A549 treated with ZK216348 at 1 μM for 4 hours (cell line): ENCODE measurements at places on chromosomes 4 and X. TPM values are rescaled to one million over a fixed set of nuclear protein-coding genes. Genes with fewer than 3 reads are reported as not detected.

TLR10 gene
- 0.06 TPM in 1 of 5 replicates, not detected in the others for total RNA-seq

CYSLTR1 gene
- total RNA-seq: not detected in 5 replicates

AADAT gene
- 6.7 to 9.7 TPM (median 8.8 TPM) in 5 replicates for total RNA-seq

PAGE4 gene
- total RNA-seq: not detected in 5 replicates

DKK2 gene
- not detected in 5 replicates for total RNA-seq

BMPR1B gene
- total RNA-seq: 4.9 to 7.7 TPM (median 6.4 TPM) in 5 replicates

TRIM61 gene
- not detected in 5 replicates for total RNA-seq

STPG2 gene
- total RNA-seq: not detected in 5 replicates

DDX53 gene
- total RNA-seq: not detected in 5 replicates

RADX gene
- total RNA-seq: 0.09 TPM in 1 of 5 replicates, not detected in the others

SSX2 gene
- not detected in 5 replicates for total RNA-seq

DIAPH2 gene
- 2.7 to 5.4 TPM (median 4.9 TPM) in 5 replicates for total RNA-seq

TCEAL2 gene
- total RNA-seq: not detected in 5 replicates

GPR119 gene
- total RNA-seq: not detected in 5 replicates

CYTL1 gene
- not detected in 5 replicates for total RNA-seq

LARP1B gene
- total RNA-seq: 9.4 to 21.4 TPM (median 12.4 TPM) in 5 replicates

DACH2 gene
- total RNA-seq: not detected in 5 replicates

CRMP1 gene
- 2.5 to 3.7 TPM (median 3.4 TPM) in 5 replicates for total RNA-seq

PAGE2 gene
- not detected in 5 replicates for total RNA-seq

IL2RG gene
- 0.09 to 0.21 TPM (median 0.18 TPM) in 3 of 5 replicates, not detected in the others for total RNA-seq

CENPE gene
- 4.0 to 8.9 TPM (median 7.3 TPM) in 5 replicates for total RNA-seq

RWDD4 gene
- total RNA-seq: 17.9 to 23.0 TPM (median 19.8 TPM) in 5 replicates

PCDH18 gene
- total RNA-seq: not detected in 5 replicates

SSX4B gene
- total RNA-seq: not detected in 5 replicates

FDCSP gene
- total RNA-seq: not detected in 5 replicates

SPATA4 gene
- total RNA-seq: 0.22 to 0.32 TPM (median 0.25 TPM) in 3 of 5 replicates, not detected in the others

NXF3 gene
- total RNA-seq: not detected in 5 replicates

GABRG1 gene
- not detected in 5 replicates for total RNA-seq

PRSS12 gene
- total RNA-seq: 0.26 to 0.62 TPM (median 0.42 TPM) in 5 replicates

PCYT1B gene
- total RNA-seq: not detected in 5 replicates

NPY1R gene
- total RNA-seq: 0.11 TPM in 1 of 5 replicates, not detected in the others

MEPE gene
- not detected in 5 replicates for total RNA-seq

GLUD2 gene
- 2.4 to 3.3 TPM (median 2.9 TPM) in 5 replicates for total RNA-seq

RPS6KA6 gene
- 3.1 to 7.4 TPM (median 5.7 TPM) in 5 replicates for total RNA-seq

CNKSR2 gene
- total RNA-seq: 2.5 to 5.3 TPM (median 3.1 TPM) in 5 replicates

GNRHR gene
- not detected in 5 replicates for total RNA-seq

CDS1 gene
- total RNA-seq: 0.41 to 0.92 TPM (median 0.61 TPM) in 5 replicates

BRS3 gene
- total RNA-seq: not detected in 5 replicates

FGD1 gene
- total RNA-seq: 4.2 to 8.2 TPM (median 6.5 TPM) in 5 replicates

BGN gene
- total RNA-seq: 0.12 to 0.26 TPM (median 0.18 TPM) in 4 of 5 replicates, not detected in the other

AFM gene
- total RNA-seq: not detected in 5 replicates

KLHL5 gene
- total RNA-seq: 42.1 to 61.8 TPM (median 57.5 TPM) in 5 replicates

SPACA5 gene
- not detected in 5 replicates for total RNA-seq
